H1 (cell line): ENCODE measurements at places on chromosomes 7 and 10. TPM values are rescaled to one million over a fixed set of nuclear protein-coding genes. Genes with fewer than 3 reads are reported as not detected.

ANKRD2 gene
- not detected in 2 replicates for total RNA-seq

TMEM178B gene
- 15.8 and 18.1 TPM in 2 replicates for total RNA-seq

RET gene
- total RNA-seq: 8.4 TPM in 2 replicates

IQUB gene
- total RNA-seq: 0.82 and 0.96 TPM in 2 replicates

GRCh38 chr10:1084011-1084950, 28.1 kb downstream of the WDR37 start:
- no peak for DNase-seq
- H3K4me3 ChIP-seq: no peak overlapping the region
- peaks cover 33% of the 10 kb centered on the region for H3K36me3 ChIP-seq

DNA sequence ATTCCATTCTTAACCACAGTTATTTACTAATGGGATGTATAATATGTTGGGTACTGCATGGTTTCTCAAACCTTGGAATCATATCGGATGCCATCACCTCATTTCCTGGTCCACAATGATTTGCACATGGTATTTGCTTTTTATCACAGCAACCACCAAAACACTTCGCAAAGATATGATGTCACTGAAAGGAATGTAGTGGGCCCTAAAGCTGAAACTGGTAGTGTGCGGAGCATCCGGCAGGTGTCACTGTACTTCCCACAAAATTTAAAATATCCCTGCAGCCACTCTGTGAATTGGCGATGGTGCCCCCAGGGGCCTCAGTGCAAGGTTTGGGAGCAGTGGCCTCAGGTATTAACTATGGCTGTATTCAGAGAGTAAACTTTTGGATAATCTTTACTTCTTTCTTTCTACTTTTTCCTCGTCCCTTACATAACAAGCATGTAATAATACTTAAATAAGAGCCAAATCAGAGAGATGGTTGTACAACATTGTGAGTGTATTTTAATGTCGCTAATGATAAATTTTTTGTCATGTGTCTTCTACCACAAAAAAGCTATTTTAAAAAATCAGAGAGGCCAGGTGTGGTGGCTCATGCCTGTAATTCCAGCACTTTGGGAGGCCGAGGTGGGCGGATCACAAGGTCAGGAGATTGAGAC, 66.2 kb downstream of the FAM241B start:
- peak; percentile 23 for DNase-seq
- H3K36me3 ChIP-seq: no peaks in the 10 kb centered on the region
- H3K4me1 ChIP-seq: no peaks in the 10 kb centered on the region
- H3K27me3 ChIP-seq: no peaks in the 10 kb centered on the region
- no peak overlapping the region for H3K27ac ChIP-seq

DNA sequence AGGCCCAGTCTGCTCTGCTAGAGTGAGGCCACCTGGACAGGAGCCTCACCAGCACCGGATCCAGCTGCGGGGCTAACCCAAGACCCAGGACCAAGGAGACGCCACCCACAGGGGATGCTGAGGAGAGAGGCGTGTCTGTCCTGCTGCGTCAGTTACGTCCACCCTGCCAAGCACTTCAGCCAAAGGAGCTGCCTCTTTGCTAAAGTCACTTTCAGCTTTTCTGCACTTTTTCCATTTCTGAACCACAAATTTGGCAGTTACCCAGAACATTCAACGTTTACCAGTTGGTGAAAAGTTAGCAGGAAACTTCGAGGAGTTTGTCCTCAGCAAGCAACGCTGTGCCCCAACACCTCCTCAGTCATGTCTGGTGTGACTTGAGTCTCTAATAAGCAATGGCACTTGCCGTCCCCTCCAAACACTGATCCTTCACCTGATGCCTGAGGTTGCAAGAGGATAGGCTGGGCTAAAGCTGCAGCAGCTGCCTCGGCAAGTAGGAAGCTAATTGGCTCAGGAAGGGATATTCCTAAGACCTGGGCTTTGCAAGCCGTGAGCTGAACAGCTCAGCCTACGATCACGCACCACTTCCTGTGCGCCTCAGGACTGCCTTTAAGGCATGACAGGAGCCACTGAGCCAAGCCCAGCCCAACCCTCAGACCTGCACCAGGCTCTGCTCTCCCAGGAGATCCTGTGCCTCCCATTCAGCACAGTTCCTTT, 40.1 kb downstream of the KCNH2 start:
- peaks cover 3% of the 10 kb centered on the region for H3K4me1 ChIP-seq
- H3K27me3 ChIP-seq: no peaks in the 10 kb centered on the region; the same call in 1 of the 2 replicates
- no peaks in the 10 kb centered on the region for H3K36me3 ChIP-seq
- no peak for DNase-seq
- no peak overlapping the region for H3K27ac ChIP-seq
- H3K4me3 ChIP-seq: no peak overlapping the region

GRCh38 chr10:3805201-3805790, 20.3 kb upstream of the KLF6 start:
- H3K4me3 ChIP-seq: no peak overlapping the region
- H3K4me1 ChIP-seq: 0 out of 2 replicates have a peak, but pooled peaks cover 6% of the 10 kb centered on the region
- no peak overlapping the region for H3K27ac ChIP-seq
- no peaks in the 10 kb centered on the region for H3K36me3 ChIP-seq
- H3K27me3 ChIP-seq: no peaks in the 10 kb centered on the region

- H3K36me3 ChIP-seq: no peaks in the 10 kb centered on the region; the same call in 1 of the 2 replicates
- no peaks in the 10 kb centered on the region for H3K4me1 ChIP-seq
- H3K27ac ChIP-seq: no peak overlapping the region
Observed at GRCh38 chr7:32602470-32602869, 107.2 kb downstream of the AVL9 start.

GRCh38 chr10:103184615-103185014, 8.5 kb downstream of the NT5C2 start:
- H3K27ac ChIP-seq: no peak overlapping the region; the same call in 1 of the 2 replicates
- H3K4me3 ChIP-seq: no peak overlapping the region
- DNase-seq: no peak

DNA sequence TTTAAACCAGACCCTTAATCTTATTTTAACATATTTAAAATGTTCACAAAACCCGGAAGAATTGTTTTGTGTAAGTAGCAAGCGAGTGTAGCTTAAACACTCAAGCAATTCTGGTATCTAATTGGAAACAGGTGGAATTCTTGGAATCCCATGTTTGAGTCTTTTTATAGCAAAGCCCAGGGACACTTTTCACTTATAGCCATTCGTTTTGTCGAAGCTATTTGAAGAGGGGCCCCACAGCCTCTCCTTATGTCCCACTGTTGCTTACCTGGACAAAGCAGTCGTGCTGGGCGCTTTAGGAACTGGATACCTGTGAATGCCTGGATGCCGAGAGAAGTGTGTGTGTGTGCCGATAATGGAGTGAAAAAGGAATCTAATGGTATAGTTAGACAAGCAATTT, 3.3 kb downstream of the CUX1 start:
- no peak overlapping the region for H3K4me3 ChIP-seq
- H3K4me1 ChIP-seq: peaks cover 14% of the 10 kb centered on the region
- DNase-seq: no peak
- H3K27me3 ChIP-seq: no peaks in the 10 kb centered on the region
- H3K27ac ChIP-seq: no peak overlapping the region

DNA sequence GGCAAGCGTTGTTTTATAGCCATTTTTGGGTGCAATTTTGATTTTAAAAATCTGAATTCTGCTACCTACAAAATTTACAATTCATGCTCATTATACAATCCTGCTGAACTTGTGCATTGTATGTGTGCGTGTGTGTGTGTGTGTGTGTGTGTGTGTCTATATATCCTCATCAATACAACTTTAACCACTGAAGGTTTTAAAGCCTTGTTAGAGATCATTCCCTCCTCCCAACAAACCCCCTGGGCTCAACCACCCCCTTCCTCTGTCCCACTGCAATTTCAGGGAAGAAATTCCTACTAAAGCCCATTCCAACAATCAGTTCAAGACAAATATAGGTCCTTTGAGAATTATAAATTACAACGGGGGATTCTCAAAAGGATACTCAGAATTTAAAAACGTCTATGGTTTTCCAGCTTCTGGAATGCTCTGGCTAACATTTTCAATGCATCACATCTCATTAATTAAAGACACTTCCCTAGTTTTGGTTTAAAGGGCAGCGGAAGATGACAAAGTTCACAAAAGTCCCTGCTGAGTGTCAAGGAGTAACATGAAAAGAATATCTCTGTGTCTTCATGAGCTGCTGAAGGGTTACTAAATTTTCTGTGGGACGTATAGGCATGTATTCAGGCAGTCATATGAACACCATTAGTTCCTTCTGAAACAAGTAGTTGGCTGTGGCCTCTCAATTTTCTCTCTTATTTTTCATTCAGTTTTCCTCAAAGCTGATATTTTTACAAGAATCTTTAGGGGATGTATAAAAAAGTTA, 889 bp upstream of the SEMA3A start:
- DNase-seq: no peak
- no peaks in the 10 kb centered on the region; the same call in none of the 2 replicates for H3K4me1 ChIP-seq
- no peaks in the 10 kb centered on the region for H3K36me3 ChIP-seq

- no peaks in the 10 kb centered on the region for H3K27me3 ChIP-seq
- H3K36me3 ChIP-seq: no peaks in the 10 kb centered on the region
- no peaks in the 10 kb centered on the region for H3K4me1 ChIP-seq
- no peak overlapping the region for H3K27ac ChIP-seq
Observed at GRCh38 chr10:112384141-112384540, 10.2 kb downstream of the ACSL5 start.

DNA sequence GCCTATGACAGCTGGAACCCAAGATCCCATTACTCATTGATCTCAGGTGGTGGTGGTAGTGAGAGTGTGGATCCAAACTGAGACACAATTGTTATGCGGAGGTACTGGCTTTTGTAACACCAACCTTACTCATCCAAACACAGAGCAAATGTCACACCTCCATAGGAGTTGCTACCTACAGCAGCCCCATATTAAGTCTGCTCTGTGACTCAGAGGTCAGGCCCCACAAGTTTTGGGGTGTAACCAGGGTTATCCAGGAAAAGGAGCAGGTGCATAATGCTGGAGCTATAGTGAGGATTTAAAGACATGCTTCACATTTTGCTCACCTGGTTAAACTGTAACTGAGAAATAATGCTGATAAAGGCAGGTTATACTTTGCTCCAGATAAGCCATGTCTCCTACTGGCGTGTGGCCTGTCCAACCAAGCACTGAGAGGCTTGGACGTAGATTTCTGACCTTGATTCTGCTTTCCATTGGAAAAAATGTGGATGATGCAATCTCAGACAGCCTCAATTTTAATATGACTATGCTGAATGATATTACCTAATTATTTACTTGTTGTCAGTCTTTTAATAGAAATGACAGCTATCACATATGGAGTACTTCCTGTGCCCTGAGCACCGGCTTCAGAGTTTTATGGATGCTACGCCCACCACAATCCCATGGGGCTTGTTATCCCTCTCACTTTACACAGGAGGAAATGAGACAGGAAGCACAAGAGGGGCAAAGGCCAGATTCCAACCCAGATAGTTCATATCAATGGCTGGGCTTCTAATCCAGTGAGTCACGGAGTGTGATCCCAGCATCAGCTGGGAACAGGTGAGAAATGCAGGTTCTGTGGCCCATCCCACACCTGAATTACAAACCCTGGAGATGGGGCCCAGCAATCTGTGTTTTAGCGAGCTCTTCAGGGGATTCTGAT, 181.3 kb downstream of the CHN2 start:
- no peaks in the 10 kb centered on the region for H3K4me1 ChIP-seq
- no peaks in the 10 kb centered on the region for H3K27me3 ChIP-seq
- no peaks in the 10 kb centered on the region for H3K36me3 ChIP-seq
- DNase-seq: no peak
- H3K4me3 ChIP-seq: no peak overlapping the region

DNA sequence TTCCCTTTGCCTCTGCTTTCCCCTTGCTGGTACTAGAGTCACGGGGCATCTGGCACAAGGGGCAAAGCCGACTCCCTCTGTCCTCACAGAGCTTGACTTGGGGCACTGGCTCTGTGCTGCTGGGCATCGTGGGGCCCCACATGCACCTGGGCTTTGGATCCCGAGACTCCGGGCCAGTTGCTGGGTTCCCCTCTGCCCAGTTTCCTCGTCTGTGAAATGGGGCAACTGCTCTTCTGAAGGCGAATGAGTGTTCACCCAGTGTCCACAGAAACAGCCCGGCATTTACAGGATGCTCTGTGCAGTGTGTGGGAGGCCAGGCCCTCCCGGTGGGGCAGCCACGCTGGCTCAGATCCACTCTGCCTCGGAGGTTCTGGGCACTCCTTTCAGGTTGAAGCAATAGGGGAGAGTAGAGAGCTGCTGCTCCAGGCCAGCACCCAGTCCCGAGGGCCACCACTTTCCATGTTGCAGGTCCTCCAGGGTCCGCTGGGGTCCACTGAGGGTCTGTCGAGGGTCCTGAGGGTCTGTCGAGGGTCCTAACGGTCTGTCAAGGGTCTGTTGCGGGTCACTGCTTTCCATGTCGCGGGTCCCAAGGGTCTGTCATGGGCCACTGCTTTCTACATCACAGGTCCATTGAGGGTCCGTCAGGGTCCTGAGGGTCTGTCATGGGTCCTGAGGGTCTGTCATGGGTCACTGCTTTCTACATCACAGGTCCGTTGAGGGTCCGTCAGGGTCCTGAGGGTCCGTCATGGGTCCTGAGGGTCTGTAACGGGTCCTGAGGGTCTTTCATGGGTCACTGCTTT, 103.6 kb downstream of the VIPR2 start:
- no peak overlapping the region for H3K4me3 ChIP-seq
- H3K4me1 ChIP-seq: peaks cover 5% of the 10 kb centered on the region; the same call in 1 of the 2 replicates
- DNase-seq: no peak
- no peaks in the 10 kb centered on the region for H3K36me3 ChIP-seq
